GDM1 (cell line): ENCODE measurements at places on chromosomes 12 and 14.

- no peak for DNase-seq
Observed at GRCh38 chr12:13119826-13120225, 16.4 kb upstream of the GSG1 start.

DNA sequence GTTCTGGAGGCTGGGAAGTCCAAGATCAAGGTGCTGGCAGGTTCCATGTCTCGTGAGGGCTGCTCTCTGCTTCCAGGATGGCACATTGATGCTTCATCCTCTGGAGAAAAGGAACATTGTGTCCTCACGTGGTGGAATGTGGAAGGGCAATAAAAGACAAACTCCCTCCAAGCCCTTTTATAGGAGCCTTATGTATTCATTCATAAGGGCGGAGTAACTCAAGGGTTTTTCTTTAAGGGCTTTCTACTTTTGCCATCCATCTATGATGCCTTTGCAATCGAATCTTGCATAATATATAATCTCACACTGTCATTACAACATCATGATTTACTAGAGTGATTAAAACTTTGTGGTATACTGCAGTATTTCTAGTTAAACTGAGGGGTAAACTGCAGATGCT lies 132.7 kb upstream of the DDHD1 start:
- no peak for DNase-seq

- DNase-seq: no peak
Observed at GRCh38 chr12:19778172-19778571, 338.9 kb downstream of the AEBP2 start.

- DNase-seq: no peak
Observed at GRCh38 chr12:104553421-104553820, 96.7 kb downstream of the CHST11 start.

- DNase-seq: peak; percentile 56
Observed at GRCh38 chr14:67618617-67619063, 1.1 kb upstream of the ARG2 start.

GRCh38 chr12:104292872-104293794 lies 10.4 kb upstream of the EID3 start:
- DNase-seq: no peak

DNA sequence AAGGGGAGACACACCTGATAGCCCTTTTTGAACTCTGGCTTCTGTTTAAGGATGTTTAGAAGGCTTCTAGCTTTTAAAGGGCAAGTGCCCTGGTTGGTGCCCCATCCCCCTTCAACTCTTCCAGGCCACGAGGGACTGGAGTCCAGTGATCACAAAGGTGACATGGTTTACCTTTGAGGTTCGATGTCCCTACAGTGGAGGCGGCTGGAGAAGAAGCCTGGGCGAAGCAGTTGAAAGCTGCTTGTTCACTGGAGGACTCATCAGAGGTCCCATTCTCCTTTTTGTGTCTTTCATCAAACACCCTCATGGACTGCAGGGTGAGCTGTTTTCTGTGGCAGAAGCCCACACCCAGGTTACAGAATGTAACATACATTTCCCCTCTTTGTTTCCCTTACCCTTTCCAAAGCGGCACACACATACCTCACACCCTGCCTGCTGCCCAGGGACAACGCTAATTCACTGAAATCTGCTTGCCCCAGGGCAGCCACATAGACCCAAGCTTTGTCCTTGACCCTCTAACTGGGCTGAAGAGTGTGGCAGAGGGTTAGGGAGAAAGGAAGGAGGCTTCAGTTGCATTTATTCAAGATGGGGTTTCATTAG lies 7.7 kb downstream of the TBX3 start:
- DNase-seq: no peak

DNA sequence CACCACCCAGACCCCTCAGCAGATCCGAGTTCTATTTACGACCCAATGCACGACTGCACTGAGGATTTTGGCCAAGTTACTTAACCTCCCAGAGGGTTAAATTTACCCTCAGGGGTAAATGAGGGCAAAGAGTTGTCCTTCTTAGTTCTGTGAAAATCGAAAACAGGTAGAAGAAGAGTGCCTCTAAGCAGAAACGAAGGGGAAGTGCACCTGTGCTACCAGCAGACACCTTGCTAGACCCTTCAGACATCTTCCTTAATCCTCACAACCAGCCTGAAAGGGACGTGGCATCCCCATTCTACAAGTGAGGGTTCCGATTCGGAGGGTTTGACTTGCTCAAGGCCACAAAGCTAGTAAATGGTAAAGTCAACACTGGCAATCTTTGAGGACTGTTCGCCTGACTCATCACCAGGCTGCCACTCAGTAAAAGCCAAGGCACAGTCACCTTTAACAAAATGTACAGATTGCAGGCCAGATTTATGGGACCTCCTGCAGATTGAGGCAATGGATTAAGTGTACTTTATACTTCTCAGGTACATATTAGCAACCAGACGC lies 1.6 kb downstream of the GSG1 start:
- no peak for DNase-seq

GRCh38 chr12:49323524-49324097 lies 556 bp downstream of the TROAP start:
- no peak for DNase-seq

GRCh38 chr14:36647417-36647823 lies 14.2 kb upstream of the PAX9 start:
- no peak for DNase-seq

- DNase-seq: no peak
Observed at GRCh38 chr12:82672811-82673495, 13.8 kb upstream of the TMTC2 start.

DNA sequence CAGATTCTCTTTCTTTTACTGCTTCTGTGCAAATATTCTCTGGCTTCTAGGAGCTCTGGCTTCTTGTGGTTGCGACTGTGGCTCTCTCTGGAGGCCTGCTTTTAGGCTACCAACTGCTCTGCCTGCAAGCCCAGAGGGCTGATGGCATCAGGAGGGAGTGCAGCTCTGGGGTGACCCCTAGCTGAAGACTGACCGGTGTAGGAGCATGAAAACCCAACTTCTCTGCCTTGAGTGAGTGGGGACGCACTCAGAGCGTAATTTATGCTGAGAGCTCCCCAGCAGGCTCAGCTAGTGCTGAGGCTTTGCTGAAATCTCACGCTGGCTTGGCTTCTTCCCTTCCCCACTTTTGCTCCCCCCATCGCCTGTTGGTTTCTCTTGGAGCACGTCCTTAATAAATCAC lies 29.9 kb upstream of the RBM19 start:
- no peak for DNase-seq

GRCh38 chr12:24038211-24038997 lies 88.9 kb upstream of the SOX5 start:
- no peak for DNase-seq

DNA sequence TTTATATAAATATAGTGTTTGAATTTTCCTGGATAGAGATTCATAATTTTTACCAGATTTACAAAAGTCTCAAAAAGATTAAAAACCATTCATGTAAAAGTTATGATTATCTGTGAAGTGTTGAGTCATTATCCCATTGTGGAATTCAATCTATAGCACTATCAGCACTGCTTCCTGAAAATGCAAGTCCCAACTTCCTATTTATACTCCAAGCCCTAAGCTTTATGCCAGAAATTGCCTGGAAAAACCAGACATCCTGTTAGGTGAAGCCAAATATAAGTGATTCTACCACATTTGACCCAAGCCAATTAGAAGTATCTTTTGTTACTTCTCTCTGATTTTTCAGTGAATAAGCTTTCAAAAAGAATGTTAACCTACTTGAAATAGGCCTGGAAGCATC lies 129.1 kb downstream of the GPR135 start:
- DNase-seq: no peak

- peak; percentile 73 for DNase-seq
Observed at GRCh38 chr14:67987606-67988005, 168.0 kb downstream of the RAD51B start.

DNA sequence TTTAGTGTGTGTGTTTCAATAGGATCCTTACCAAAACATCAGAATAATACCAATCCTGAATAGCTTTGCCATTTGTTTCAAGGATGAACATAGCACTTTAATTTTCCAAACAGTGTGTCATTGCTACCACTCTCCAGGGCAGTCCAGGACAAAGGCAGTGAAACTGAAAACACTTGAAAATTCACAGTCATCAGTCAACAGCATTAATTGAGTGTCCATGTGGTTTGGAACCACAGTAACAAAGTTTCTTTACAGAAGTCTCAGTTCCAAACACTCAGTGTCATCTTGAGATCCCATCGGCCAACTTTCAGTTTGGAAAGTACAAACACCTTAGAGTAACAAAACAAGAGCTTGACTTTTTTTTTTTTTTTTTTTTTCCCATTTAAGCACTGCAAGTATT lies 228.4 kb upstream of the SOX5 start:
- no peak for DNase-seq

DNA sequence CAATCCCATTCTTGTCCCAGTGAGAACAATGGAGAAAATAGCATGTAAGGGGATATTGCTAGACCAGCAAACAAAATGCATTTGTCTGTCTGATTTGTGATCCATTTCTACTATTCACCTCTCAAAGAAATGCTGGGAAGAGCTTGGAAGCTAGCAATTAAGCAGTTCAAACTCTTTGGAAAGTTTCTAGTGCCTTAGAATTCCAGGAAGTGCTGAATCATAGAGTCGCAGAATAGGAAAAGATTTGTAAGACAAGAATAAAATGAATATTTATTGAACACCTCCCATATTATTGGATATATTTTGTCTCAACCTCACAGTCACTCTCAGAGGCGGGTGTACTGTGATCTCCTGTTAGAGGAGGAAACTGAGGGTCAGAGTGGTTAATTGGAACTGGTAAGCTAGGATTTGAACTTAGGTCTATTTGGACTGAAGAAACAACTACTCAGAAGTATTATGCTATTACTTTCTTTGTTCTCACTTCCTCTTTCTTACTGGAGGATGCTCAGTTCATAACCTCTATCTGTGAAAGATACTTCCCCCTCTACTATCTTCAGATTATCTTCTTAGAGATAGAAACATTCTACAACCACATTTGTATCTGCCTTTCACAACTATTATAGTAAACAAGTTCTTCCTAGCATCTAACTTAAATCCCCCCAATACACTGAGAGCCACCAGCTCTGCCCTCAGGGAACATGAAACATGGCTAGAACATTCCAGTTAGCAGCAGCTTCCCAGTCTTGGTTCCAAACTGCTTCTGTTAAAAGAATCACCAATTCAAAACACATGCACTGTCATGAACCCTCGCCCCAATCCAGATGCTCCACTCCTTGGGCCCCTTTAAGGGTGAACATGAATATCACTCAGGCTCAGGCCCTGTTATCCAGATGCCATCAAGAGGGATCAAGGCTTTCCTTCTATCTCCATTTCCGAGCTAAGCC lies 64.2 kb downstream of the DRAM1 start:
- DNase-seq: no peak

DNA sequence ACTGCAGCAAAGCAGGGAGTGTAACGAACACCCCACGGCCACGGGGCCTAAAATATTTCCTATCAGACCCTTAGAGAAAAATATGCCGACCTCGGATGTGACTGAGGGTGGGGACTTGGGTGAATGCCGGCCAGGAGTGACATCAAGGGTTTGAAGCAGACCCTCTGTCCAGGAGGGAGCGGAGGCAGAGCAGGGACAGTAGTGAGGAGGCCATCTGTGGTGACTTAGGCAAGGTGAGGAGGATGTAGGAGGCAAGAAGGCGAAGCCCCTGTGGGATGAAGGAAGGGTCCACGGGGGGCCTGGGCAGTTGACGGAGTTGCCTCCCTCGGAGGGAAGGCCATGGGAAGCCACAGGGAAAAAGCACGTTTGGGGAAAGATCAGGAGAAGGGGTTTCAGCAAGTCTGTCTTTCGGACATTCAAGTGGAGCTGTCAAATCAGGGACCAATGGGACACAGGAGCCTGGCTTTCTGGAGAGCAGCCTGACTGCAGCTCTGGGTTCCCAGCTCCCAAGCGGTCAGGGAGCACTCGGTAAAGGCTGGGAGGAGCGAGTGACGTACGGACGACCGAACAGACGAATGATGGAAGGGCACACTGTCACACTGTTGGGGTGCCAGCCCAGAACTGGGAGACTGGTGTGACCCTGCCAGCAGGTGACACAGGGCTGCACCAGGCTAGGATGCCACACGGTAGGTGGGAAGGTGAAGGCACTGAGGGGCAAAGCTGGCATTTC lies 74.3 kb downstream of the MOK start:
- DNase-seq: no peak

DNA sequence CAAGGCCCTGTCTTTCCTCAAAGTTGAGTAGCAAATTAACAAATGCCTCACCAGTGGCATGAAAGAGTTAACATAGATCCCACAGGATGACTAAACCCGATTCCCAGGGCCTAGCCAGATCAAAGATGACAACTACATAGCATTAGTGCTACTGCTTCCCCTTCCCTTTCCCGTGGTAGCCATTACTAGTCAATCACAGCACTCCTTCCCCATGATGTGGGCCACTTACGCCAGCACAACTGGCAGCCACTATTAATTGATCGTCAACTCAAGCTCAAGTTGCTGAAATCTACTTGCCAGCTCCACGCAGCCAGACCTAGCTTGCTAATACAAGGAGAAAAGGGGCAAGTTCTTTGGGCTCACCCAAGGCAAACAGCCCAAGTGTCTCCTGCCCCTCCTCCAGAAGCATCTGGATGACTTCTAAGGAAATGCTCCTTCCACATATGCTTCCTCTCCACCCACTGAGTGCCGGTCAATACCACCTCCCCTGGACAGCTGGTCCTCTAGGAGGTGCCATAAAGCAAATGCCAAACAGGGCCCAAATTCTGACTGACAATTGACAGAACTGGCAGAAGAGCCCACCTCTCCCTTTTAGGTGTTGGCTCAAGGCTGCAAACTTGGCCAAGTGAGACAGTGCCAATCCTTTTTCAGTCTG lies 72.6 kb downstream of the NUAK1 start:
- no peak for DNase-seq

DNA sequence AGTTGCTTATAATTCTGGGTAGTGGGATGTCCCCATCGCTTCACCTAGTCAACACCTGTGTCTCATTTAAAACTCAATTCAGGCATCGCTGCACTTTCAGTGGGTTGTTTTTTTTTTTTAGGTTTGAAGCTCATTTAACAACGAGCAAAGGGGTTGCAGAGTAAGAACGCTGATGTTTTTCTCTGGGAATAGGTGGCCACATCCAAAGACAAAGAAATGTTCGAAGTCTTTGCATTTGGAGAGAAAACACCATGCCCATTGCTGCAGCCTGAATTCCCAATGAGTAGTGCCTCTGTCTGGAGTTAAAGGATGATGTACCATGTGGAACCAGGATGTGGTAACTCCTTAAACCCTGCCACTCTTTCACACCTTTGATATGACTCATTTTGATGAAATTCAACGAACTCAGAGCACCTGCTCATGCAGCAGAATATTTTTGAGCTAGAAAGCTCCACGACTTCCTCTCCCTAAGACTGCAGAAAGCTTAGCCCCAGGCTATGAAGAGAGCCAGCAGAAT lies 35.1 kb upstream of the BATF start:
- no peak for DNase-seq

DNA sequence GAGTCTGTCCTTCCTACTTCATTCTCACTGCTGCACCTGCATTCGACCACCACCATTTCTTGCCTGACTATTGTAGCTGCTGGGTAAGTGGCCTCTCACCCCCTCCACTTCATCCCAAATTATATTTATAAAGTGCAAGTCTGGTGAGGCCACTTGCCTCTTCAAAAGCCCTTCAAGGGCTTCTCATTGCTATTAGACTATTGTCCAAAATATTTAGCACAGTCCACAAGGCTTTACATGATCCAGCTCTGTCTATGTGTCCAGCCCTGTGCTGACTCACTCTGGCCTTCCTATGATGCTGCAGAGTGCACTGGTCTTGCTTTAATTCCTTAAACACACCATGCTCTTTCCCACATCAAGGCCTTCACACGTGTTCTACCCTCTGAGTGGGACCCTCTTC lies 46.0 kb downstream of the PAH start:
- DNase-seq: no peak

- DNase-seq: no peak
Observed at GRCh38 chr14:59069163-59069854, 119.2 kb upstream of the DAAM1 start.

- no peak for DNase-seq
Observed at GRCh38 chr14:80387563-80387981, 176.3 kb upstream of the DIO2 start.
